Liver (tissue), 10 donors: ENCODE measurements at places on chromosomes 16 and 17. TPM values are rescaled to one million over a fixed set of nuclear protein-coding genes. Genes with fewer than 3 reads are reported as not detected.

- no peak for DNase-seq
Measured at GRCh38 chr17:33086878-33087277, 95.2 kb downstream of the SPACA3 start.

ANKRD13B gene
- 0.06 TPM for polyA plus RNA-seq

CES3 gene
- polyA plus RNA-seq = 12.3 TPM

DNA sequence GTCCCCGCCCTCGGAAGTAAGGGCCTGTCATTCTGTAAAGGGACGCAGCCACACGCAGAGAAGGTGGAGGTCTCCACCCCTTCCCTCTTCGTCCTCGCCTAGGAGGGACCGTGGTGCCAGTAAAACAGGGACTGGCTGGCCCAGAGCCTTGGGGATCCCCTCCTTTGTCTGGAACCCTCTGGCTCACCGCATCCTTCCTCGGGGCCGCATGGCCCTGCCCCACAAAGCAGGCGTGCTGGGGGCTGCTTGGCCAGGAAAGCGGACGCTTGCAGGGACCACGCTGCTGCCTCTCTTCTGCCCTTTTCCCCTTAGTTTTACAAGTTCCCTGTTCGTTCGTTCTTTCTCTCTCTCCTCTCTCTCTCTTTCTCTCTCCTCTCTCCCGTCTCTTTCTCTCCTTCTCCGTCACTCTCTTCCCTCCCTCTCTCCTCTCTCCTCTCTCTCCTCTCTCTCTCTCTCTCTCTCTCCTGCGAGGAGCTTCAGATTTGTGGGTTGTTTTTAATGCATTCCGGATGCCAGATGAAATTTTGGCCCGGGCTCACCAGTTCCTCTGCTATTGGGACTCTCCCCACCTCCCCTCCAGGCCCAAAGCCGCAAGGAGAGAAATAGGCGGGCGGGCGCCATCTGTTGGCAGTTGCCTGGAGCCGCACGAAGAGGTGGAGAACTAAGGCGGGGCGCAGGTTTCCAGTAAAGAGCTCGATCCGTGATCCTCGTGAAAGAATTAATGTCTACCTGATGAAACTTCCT is 35.1 kb upstream of the CDRT4 start:
- peak; percentile 76 for DNase-seq

DNA sequence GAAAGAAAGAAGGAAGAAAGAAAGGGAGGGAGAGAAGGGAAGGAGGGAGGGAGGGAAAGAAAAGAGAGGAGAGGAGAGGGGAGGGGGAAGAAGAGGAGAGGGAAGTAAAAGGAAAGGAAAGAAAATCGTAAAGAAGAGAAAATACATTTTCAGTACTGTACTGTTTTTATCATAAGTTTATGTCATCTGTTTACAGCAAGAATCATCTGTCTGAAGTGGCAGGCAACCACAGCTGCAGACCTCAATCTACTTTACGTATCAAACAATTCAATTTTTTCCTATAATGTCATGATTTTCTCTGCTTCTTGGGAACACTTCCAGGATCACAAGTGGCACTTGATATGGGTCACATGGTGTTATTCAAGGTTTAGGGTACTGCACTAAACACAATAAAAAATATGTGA is 58.3 kb downstream of the USP32 start:
- no peak for DNase-seq

GRCh38 chr17:6752068-6752909 is 3.6 kb upstream of the XAF1 start:
- DNase-seq = no peak

- no peak for DNase-seq
Measured at GRCh38 chr17:1373707-1374237, 26.2 kb downstream of the YWHAE start.

DNA sequence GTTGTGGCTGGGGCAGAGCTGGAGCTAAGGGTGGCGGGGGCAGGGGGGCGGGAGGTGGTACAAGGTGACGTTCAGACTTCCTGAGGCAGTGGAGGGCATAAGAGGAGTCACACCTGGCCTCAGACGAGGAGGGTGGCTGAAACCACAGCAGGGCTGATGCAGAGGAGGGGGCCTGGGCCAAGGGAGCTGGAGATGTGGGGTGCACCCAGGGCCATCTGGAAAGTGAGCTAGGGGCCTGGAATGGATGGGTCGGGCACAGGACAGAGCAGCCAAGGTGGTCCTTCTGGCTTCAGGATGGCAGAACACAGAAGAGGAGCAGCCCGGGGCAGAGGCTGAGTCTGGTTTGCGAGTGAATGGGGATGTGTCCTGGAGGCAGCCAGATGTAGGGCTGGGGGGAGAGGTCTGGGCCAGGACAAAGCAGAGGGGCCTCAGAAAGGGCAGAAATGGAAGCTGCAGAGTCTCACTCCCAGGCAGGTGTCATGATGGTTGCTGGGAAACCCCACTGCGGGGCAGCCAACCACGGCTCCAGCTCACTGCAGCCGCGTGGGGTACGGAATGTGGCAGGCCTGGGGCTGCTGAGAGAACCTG is 57.6 kb downstream of the PRMT7 start:
- no peak for DNase-seq

- DNase-seq = no peak
Measured at GRCh38 chr17:47741109-47741792, 8.2 kb downstream of the TBX21 start.

DNA sequence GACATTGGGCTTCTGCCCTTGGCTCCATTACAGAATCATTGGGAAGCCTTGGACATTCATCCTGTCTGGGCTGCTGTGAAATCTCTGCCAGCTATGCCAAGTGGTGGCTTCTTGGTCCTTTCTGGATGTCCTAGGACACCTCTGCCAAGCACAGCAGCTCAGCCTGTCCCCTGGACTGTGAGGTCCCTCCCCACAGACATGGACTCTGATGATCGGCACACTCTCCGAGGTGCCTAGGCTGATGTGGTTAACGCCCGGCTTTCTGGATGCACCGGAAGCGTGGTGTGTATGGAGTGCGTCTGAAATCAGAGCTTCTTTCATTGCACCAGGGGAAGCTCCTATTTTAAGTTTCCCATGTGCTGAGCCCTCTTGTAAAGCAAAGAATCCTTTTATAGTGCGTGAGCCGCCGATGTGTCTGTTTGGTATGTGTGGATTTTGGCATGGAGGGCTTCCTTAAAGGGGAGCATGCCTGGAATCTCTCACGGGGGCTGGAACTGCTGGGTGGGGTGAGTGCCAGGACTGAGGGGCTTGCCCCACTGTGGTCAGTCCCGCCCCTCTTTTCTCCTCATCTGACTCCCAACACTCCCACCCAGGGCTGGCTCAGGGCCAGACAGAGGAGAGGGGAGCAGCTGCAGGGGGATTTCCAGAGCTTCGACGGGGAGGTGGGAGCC is 7.0 kb upstream of the ARHGAP23 start:
- DNase-seq = no peak

- DNase-seq = no peak
Measured at GRCh38 chr17:78823282-78824046, 17.1 kb downstream of the USP36 start.

DNA sequence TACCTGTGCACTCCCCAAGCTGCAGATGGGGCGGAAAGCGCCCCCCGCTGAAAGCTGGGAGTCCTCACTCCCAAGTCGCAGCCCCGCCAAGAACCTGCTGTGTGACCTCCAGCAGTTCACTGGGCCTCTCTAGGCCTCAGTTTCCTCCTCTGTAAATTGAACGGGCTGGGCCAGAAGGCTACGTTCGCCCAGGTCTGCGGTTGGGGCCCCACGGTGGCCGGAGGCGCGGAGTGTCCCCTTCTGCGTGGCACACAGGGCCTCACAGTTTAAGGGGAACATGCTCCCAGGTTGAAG is 628 bp downstream of the GALK1 start:
- DNase-seq = no peak

HSF5 gene
- not detected for polyA plus RNA-seq

P2RX5 gene
- polyA plus RNA-seq = 1.1 TPM

DNA sequence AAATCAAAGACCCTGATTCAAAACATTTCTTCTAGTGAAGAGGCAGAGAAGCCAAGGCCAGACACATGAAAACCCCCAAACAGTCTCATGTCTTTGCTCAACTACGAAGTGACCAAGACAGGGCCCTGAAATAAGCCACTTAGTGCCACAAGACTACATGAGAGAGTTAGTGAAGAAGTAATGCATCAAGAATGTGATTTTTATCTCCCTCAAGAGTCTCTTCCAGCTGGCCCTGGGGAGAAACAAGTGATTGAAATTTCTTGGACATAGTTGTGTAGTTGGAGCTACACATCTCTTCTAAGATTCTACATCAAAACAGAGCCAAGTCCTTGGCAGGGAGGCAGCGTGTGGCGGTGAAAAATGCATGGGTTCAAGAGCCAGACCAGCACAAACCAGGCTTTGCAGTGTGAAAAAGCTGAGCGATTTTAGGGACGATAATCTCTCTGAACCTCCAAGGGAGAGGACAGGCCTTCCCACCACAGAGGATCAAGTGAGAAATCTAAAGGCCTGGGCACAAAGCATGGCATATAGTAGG is 30.6 kb downstream of the LYRM1 start:
- DNase-seq = no peak

- no peak for DNase-seq
Measured at GRCh38 chr17:59533694-59534093, 31.7 kb upstream of the DHX40 start.

- no peak for DNase-seq
Measured at GRCh38 chr16:56764835-56765234, 34.9 kb downstream of the NUP93 start.

GRCh38 chr16:57533431-57534336 is 2.7 kb downstream of the CCDC102A start:
- peak; percentile 31 for DNase-seq

DNA sequence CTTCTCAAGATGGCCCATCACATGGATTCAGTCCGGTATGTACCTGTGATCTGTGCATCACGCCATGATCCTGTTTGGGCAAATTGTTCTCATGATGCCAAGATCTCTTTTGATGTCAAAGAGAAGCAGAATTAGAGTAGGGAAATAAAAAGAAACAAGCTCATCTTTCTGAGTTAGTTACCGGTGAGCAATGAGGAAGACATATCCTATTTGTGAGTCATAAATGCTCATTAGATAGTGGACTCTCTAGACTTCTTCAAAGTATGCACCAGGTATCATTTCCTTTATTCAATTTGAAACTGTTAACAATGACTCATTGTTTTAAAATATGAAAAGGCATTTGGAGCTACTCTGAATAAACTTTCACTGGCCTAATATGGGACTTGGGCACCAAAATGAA is 8.0 kb upstream of the KRTAP4-12 start:
- no peak for DNase-seq

DNA sequence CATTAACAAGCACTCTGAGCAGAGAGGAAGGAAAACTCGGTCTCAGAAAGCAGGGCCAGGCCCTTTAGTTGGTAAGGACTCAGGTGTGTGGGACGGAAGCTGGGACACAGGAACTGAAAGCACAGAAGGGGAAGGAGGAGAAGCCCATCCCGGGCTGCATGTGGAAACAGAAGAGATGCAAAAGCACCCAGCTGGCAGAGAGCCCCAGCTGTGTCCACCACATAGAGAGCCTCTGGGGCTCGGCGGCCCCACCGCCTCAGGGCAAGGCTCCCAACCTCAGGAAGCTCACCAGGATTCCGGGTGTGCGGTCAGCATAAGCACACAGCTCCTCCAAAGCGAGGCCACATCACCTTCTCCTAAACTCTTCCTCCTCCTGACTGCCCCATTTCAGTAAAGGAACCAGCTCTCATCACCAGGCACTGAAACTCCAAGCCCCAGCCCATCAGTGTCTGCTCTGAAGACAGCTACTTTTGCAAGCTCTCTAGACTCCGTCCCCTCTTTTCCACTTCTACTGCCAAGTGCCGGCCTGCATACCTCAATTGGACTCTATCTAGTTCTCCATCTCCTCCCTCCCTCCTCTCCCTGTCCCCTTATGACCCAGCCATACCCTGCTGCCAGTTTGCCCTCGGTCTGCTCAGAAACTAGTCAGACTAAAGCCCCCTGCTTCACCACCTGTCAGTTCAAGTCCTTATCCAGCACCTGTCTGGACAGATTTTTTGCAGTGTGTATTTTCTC is 6.0 kb downstream of the ST3GAL2 start:
- DNase-seq = peak; percentile 46

GRCh38 chr17:3038941-3039340 is 24.5 kb downstream of the OR1D5 start:
- no peak for DNase-seq

TBC1D3K gene
- not detected for polyA plus RNA-seq

MYH8 gene
- not detected for polyA plus RNA-seq

GRCh38 chr17:47712330-47713023 is 18.5 kb downstream of the TBKBP1 start:
- no peak for DNase-seq

DNA sequence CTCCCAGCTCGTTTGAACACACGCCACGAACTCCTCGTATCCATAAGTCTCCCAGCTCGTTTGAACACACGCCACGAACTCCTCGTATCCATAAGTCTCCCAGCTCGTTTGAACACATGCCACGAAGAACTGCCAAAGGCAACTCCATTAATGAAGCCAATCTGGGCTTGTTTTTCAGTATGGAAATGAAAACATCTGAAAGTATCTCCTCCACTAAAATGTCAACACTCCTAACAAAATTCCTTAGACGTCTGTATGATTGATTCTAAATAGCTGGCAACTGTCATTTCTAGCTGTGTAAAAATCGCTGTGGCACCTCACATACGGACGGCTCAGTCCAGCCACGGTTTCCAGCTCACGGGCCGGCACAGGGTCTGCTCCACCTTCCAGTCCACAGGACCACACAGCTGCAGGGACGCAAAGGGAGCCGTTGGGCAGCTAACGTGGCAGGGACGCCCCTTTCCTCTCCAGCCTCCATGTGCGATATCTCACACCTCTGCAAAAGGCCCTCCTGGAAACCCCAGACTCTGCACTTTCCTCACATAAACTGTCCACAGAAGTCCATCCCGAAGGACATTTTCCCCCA is 67.1 kb upstream of the METRNL start:
- DNase-seq = peak; percentile 13

DNA sequence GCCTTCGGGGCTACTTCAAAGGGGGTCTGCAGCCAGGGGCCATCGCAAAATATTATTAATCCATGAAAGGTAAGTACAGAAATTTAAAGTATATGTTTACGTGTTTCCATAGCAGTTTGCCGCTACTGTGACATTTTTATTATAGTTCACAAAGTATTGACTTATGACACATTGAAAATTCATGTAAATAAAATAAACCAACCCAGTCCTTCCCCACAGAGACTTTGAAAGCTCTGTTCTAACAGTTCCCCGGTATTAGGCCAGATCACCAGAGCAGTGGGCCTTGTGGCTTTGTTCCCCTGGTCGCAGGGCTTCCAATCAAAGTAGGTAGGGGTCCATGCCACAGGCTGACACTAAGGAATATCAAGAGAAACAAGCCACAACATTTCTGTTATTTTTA is 13.9 kb downstream of the KIAA0753 start:
- no peak for DNase-seq

DNA sequence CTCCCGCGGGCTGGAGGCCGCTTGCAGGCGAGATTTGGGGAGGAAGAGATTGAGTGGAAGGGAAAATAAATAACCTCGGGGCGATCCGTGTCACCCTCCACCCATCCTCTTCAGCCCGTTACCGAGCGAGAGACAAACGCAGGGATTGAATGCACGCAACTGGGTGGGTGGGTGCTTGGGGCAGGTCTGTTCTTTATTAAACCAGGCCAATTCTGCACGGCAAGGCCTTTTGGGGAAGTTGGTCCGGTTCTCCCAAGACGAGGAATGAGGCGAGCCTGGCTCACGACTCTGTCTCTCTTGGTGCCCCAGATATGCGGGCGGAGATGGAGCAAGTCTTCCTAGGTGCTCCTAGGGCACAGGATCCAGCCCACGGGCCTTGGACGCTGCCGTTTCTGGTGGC is 396 bp upstream of the HOXB7 start:
- DNase-seq = no peak
